ENCODE measurements at places on chromosomes 6 and 20.

- no peak for DNase-seq
Measured at GRCh38 chr20:31815408-31816188, 3.6 kb upstream of the MYLK2 start.

DNA sequence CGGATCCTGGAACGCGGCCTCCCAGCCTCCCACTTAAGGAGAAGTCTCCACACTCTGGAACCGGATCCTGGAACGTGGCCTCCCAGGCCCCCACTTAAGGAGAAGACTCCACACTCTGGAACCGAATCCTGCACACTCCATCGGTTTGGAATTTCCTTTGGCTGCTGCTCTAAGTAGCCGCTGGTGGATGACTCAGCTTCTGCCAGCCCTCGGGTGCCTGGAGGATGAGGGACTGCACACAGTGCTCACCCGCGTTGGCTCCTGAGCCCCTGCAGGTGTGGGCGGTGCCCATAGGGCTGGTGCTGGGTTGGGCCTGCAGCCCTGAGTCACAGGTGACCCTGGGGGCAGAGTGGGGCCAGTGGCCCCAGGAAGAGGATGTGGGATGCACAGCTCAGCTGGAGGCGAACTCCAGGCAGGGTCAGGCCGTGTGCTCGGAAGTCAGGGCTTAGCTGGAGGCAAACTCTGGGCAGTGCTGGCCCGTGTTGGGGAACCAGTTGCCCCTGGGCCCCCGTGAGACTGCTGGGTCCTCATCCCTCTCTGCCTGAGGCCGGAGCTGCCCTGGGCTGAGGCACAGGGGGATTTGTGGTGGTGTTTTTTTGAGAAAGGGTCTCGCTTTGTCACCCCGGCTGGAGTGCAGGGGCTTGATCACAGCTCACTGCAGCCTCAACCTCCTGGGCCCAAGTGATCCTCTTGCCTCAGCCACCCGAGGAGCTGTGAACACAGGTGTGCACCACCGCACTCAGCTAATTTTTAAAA is 13.9 kb upstream of the TNFRSF6B start:
- no peak for DNase-seq

- peak; percentile 88 for DNase-seq
Measured at GRCh38 chr20:3744806-3745685, 12.6 kb downstream of the HSPA12B start.

- DNase-seq = no peak
Measured at GRCh38 chr20:57251344-57251743, 15.1 kb downstream of the BMP7 start.

DNA sequence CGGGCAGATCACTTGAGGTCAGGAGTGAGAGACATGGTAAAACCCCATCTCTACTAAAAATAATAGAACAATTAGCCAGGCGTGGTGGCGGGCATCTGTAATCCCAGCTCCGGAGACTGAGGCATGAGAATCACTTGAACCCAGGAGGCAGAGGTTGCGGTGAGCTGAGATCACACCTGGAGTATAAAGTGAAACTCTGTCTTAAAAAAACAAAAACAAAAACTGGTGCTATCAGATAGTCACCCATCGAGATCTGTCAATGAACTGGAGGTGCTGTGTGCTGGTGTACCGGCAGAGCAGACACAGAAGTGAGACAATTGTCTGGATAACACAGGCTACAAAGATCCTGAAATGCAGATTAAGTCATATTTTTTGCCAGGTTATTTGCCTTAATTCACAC is 24.7 kb downstream of the CTCFL start:
- no peak for DNase-seq

- DNase-seq = peak; percentile 58
Measured at GRCh38 chr20:38658879-38659596, 57.4 kb downstream of the ARHGAP40 start.

- peak; percentile 22 for DNase-seq
Measured at GRCh38 chr20:49187330-49187850, 744 bp downstream of the STAU1 start.

DNA sequence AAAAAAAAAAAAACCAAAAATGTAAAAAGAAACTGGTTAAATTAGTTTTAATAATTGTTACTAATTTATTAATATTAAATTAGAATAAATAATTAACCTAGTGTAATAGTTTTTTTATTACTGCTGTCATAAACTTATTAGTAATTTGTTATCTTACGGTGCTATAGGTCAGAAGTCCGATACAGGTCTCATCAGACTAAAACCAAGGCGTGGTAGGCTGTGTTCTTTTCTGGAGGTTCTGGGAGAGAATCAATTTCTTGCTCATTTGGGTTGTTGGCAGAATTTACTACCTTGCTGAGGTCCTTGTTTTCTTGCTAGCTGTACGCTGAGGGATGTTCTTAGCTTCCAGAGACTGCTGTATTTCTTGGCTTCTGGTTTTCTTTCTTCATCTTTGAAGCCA is 85.9 kb upstream of the RNF24 start:
- no peak for DNase-seq

GRCh38 chr6:84284428-84285049 is 57.1 kb upstream of the CEP162 start:
- DNase-seq = no peak

GRCh38 chr6:163352011-163352685 is 62.4 kb upstream of the QKI start:
- DNase-seq = no peak

- DNase-seq = no peak
Measured at GRCh38 chr20:39698752-39699151, 736.6 kb downstream of the DHX35 start.

DNA sequence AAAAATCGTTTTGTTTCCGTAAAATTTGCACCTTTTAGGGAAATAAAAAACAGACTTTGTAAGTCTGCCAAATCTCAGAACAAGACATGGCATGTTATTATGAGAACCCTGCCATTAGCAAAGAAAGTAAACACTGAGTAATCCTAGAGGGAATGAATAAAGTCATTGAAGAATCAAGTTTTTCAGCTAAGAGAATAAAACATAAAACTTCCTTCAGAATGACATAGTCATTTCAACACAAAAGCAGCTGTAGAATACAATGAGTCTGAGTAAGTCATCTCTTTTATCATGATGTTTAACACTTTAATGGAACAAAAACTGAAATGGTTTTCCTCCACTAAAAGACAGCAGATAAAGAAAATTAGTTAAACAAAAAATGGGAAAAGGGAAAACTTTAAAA is 10.3 kb upstream of the DST start:
- no peak for DNase-seq

- DNase-seq = no peak
Measured at GRCh38 chr6:30876039-30876730, 8.1 kb upstream of the DDR1 start.

GRCh38 chr6:22884456-22884855 is 315.1 kb downstream of the HDGFL1 start:
- no peak for DNase-seq

DNA sequence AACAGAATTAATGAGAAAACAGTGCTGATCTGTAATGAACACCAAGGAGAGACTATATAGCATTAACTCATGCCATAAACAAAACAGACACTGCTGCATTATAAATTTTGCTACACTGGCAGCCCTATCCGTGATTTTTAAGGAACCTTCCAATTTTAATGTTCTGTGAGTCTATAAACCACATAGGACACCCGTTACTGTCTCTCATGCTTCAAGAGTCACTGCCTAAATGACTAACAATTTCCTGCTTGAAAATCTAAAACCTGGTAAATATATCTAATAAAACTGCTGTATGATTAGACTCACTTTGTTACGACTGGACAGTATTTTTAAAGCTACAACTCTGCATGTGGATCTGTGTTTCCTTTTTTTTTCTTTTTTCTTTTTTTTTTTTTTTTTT is 8.7 kb downstream of the CHD6 start:
- no peak for DNase-seq

DNA sequence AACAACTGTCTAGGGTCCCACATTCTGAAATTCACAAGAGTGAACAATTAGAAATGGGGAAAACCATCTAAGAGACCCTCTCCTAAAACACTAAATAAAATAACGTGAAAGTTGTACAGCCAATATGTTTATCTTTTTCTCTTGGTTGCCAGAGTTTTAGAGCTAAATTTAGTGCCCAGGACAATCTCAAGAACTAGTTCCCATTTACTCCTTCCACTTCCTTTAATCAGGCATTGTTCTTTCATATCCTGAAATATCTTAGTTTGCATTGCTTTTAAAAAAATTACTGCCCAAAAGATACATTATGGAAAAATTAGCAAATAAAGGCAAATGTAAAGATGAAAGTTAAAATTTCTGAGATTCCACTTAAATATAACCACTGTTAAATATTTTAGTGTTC is 33.1 kb upstream of the UBR2 start:
- no peak for DNase-seq

GRCh38 chr6:85185977-85186376 is 263.9 kb upstream of the NT5E start:
- DNase-seq = no peak

DNA sequence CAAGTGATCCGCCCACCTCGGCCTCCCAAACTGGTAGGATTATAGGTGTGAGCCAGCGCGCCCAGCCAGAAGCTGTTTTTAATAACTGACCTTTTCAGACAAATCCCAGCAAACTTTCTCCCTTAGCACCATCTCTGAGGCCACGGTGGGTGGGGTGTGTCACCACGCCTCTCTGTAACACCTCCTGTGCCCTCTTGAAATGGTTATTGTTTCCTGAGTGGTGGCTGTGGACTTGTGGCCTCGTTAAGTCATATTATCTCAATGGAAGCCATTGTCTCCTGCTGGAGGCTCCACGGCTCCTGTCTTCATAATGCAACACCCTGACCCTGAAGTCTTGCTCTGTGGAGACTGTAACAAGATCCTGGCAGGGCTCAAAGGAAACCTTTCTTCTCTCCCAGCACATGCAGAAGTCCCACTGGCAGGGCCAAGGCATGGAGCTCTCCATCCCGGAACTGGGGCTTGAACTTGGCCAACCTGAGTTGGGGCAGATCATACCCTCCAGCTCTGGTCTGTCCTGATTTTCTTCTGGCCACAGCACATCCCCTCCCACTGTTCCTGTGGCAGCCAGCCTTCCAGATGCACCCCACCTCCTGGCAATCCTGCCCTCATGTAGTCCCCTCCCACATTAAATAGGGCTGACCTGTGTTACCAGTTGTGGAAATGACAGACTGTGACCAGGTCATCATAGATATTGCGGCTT is 81.1 kb downstream of the SNX5 start:
- DNase-seq = no peak

- no peak for DNase-seq
Measured at GRCh38 chr20:59010995-59011873, 4.2 kb upstream of the CTSZ start.

DNA sequence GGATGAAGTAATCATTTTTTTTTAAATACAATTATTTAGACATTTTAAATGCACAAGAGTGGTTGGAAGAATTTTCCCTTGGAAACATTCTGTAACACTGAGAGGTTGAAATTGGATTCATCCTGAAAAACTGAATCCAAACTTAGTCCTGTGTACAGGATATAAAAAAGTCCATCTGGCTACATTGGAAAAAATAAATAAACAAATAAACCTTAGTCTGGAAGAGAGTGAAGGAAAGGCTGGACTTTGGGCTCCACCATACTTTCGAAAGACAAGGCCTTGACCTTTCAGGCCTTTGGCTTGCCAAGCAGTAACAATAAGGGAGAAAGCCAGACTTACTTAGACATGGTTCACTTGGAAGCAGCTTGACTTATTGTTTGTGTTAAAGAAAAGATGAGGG is 664.3 kb downstream of the TENT5A start:
- no peak for DNase-seq

DNA sequence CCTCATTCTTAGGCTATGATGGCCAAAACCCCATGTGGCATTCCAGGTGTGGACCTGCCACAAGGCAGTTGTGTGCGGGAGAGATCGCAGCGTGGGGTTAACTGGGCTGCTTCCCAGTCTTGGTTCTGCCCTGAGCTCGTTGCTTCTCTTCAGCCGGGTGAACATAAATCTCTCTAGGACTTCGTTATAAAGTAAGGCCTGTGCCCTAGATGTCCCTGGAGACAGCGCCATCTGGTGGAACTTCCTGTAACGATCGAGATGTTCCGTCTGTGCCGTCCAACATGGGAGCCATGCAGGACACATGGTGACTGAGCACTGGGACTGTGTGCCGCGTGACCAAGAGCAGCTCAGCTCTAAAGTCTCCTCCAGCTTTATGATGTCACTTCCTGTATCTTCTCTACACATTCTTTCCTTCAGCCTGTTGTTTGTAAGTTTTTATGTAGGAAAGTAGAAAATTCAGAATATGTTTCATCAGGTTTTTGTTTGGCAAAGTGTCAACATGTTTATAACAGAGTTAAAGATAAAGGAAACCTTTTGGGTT is 26.8 kb upstream of the RPP40 start:
- DNase-seq = peak; percentile 63
